ENCODE measurements at places on chromosomes 1 and 21. TPM values are rescaled to one million over a fixed set of nuclear protein-coding genes. Genes with fewer than 3 reads are reported as not detected.

Gene ILDR2
- 13.0 TPM for total RNA-seq

Gene S100A2
- 5.3 TPM for total RNA-seq

Gene SHISA4
- total RNA-seq = 0.27 TPM

Gene PCP4
- total RNA-seq = not detected

Gene SHC1
- 46.5 TPM for total RNA-seq

Gene MROH9
- total RNA-seq = not detected

- H3K27ac ChIP-seq = no peak overlapping the region
- no peak for DNase-seq
- H3K27me3 ChIP-seq = no peaks in the 10 kb centered on the region
- no peaks in the 10 kb centered on the region for H3K36me3 ChIP-seq
- H3K4me3 ChIP-seq = no peak overlapping the region
- peaks cover 2% of the 10 kb centered on the region for H3K4me1 ChIP-seq
These were observed 6.8 kb downstream of the STPG1 start for GRCh38 chr1:24406788-24407187.

GRCh38 chr21:42763581-42764442 is 110.4 kb downstream of the PDE9A start:
- no peak overlapping the region for H3K4me3 ChIP-seq
- H3K27me3 ChIP-seq = no peaks in the 10 kb centered on the region
- no peaks in the 10 kb centered on the region for H3K4me1 ChIP-seq

DNA sequence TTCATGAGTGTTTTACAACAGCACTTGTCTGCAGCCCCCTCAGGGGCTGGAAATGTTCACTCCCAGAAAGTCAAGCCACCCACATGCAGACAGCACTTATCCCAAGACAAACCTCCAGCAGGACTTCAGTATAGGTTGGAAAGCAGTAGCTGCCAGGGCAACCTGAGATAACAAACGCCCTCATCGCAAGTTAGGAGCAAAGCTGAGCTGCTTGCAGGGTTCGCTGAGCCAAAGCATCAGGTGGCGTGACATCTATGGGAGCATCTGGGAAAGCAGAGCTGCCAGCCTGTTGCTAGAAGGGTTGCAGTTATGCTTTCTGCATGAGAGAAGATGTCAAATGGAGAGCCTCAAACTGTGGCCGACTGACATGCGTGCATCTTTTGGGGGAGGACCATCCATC is 4.2 kb upstream of the STXBP3 start:
- no peaks in the 10 kb centered on the region for H3K27me3 ChIP-seq
- H3K36me3 ChIP-seq = no peaks in the 10 kb centered on the region
- H3K4me3 ChIP-seq = no peak overlapping the region

DNA sequence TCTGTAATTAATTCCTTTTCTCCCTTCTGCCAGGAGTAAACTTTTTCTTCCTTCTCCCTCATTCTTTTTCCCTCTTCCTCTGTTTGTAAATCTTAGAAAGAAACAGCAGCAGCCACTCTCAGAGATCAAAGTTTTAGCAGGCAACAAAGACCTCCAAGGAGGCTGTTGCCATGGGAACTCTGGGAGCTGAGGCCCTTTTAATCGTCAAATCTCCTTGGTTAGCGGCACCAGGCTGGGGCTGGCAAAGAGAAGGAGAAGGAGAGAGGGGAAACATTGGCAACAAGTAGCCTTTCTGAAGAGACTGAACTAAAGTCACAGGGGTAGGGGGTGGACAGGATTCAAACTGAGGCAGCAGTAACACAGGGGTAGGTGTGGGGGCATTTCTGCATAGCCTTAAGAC is 25.2 kb downstream of the ILDR2 start:
- peaks cover 23% of the 10 kb centered on the region for H3K4me1 ChIP-seq
- H3K27ac ChIP-seq = no peak overlapping the region
- H3K36me3 ChIP-seq = peaks cover 3% of the 10 kb centered on the region
- no peak overlapping the region for H3K4me3 ChIP-seq
- peaks cover 20% of the 10 kb centered on the region for H3K27me3 ChIP-seq
- DNase-seq = no peak

DNA sequence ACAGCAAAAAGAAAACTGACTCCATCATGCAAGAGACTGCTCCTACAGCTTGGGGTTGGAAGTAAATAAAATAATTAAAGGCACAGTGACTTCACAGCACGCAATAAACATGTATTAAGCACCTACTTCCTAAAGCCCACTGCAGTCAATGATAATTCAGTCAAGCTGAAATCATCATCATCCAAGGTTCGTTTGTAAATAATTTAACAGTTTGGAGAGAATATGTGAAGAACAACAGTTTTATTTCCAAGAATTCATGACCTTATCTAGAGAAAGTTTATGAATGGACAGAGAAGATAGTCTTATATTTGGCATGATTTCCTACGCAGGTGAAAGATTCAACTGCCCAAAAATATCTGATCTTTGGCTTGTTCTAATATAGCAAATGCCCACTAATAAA is 86.8 kb downstream of the SMYD3 start:
- H3K36me3 ChIP-seq = peaks cover 24% of the 10 kb centered on the region
- H3K4me1 ChIP-seq = peaks cover 11% of the 10 kb centered on the region
- no peak for DNase-seq
- no peak overlapping the region for H3K4me3 ChIP-seq
- H3K27me3 ChIP-seq = no peaks in the 10 kb centered on the region
- no peak overlapping the region for H3K27ac ChIP-seq

All from activated CD4-positive, alpha-beta memory T cell treated with anti-CD3 and anti-CD28 coated beads for 36 hours (primary cell).